ENCODE measurements at places on chromosomes 3 and 15. TPM values are rescaled to one million over a fixed set of nuclear protein-coding genes. Genes with fewer than 3 reads are reported as not detected.

The SI gene
- not detected for total RNA-seq

The ROBO2 gene
- 1.3 TPM for total RNA-seq

The CTXN2 gene
- total RNA-seq, result 0.05 TPM

The GATA2 gene
- 74.6 TPM for total RNA-seq

The SLC15A2 gene
- total RNA-seq, result 0.41 TPM

The FSIP1 gene
- total RNA-seq, result 1.4 TPM

The XPC gene
- total RNA-seq, result 15.1 TPM

The PTX3 gene
- total RNA-seq, result 2.1 TPM

The CHCHD6 gene
- 31.5 TPM for total RNA-seq

The POPDC2 gene
- 0.15 TPM for total RNA-seq

The FHIT gene
- 2.2 TPM for total RNA-seq

The SCAMP5 gene
- 11.2 TPM for total RNA-seq

The ITGA11 gene
- total RNA-seq, result 0.28 TPM

The P2RY14 gene
- not detected for total RNA-seq

The GHRL gene
- total RNA-seq, result not detected

The SLCO2A1 gene
- 0.62 TPM for total RNA-seq

The GCNT3 gene
- total RNA-seq, result not detected

The CYP8B1 gene
- total RNA-seq, result 0.08 TPM

The SPINT1 gene
- total RNA-seq, result 32.7 TPM

The ZBBX gene
- not detected for total RNA-seq

The IL1RAP gene
- total RNA-seq, result 5.2 TPM

The ARHGEF26 gene
- total RNA-seq, result 2.0 TPM

The TGM4 gene
- 0.46 TPM for total RNA-seq

The BRPF1 gene
- total RNA-seq, result 17.4 TPM

The NOX5 gene
- total RNA-seq, result 0.26 TPM

The DGKG gene
- total RNA-seq, result 0.46 TPM

The LSAMP gene
- 3.1 TPM for total RNA-seq

The CCR1 gene
- not detected for total RNA-seq

The GPR87 gene
- total RNA-seq, result not detected

The EPHB3 gene
- 6.0 TPM for total RNA-seq

The ARPIN gene
- 6.3 TPM for total RNA-seq

The OR5K2 gene
- not detected for total RNA-seq

The ABHD17C gene
- 16.3 TPM for total RNA-seq
